Stimulated activated CD4-positive, alpha-beta T cell treated with anti-CD3 and anti-CD28 coated beads, Interleukin-1b, Interleukin-23, amount 100 ng/mL, for 4 hours (primary cell): ENCODE measurements at places on chromosomes 16 and 17.

GRCh38 chr16:71460941-71461340 is 1.1 kb downstream of the ZNF23 start:
- no peak for DNase-seq

DNA sequence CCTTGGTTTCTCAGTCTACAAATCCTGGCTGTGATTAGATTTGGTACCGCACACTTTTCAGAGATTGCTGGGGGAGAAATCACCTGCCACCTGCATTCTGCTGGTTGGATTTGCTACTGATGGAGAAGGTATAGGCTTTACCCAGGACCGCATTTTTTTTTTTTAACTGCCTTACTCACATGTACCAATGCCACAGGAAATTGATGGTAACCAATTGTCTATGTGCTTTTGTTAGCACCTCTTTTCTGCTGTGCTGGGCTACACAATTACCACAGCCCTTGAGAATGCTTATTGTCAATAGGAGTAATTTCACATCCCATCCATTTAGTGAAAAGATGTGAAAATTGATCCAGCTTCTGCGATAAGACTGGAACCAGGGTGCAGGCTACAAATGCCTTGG is 74.4 kb upstream of the TANC2 start:
- no peak for DNase-seq

- DNase-seq, result no peak
Measured at GRCh38 chr17:282912-283882, 69.4 kb downstream of the RPH3AL start.

GRCh38 chr16:81251871-81252270 is 13.4 kb downstream of the BCO1 start:
- DNase-seq, result no peak

DNA sequence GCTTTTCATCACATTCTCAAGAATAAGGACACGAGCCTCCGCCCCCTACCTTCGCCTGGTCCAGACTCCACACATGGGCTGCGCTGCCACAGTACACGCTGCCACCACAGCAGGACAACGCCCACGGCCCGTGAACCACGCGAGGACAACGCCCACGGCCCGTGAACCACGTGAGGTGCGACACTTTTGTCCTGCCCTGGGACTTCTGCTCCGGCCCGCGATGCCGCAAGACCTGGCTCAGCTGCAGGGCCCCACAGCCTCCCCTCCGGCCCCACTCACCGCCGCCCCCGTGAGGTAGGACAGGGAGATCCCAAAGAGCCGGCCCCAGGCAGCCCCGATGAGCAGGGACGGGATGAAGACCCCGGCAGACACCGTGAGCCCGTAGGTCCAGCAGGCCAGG is 5.9 kb upstream of the CCDC154 start:
- no peak for DNase-seq

- no peak for DNase-seq
Measured at GRCh38 chr16:369866-370436, 387 bp downstream of the MRPL28 start.

DNA sequence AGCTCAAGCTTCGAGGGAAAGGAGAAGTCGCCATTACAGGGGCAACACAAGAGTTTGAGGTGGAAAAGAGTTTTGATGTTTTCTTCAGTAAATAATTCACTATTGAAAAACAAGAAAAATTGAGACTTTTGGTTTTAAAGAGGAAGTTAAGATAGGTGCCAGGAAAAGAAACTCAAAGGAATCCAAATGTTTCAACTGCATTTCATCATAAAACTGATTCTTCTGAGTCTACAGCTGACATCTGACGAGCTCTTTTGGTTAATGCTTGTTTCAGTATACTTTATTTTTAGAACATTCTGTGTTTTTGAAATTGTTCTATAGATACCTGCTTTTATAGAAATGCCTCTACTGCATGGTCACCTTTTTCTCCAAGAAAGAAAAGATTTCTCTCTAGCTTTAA is 54.0 kb downstream of the ERN1 start:
- no peak for DNase-seq

DNA sequence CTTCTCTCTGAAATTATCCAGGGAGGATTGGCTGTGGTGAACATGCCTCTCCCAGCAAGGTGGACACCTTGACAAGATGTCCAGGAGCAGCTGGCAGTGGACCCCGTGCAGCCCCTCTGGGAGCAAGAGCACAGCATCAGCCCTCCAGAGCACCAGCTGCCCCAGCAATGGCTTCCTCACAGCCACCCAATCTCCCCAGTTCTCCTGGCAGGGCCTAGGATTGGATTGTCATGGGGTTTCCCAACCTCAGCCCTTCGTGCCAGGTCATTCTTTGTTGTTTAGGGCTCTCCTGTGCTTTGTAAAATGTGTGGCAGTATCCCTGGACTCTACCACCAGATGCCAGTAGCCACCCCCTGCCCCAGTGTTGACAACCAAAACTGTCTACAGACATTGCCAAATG is 1.8 kb upstream of the KRT36 start:
- no peak for DNase-seq

- DNase-seq, result peak; percentile 57
Measured at GRCh38 chr16:70523743-70524398, at the start of gene SF3B3. SF3B3 (plus strand) TSS chr16:70523816; CDS start chr16:70526657, 2,841 bp downstream.

GRCh38 chr17:79473876-79474440 is 136.9 kb downstream of the RBFOX3 start:
- DNase-seq, result no peak

- DNase-seq, result no peak
Measured at GRCh38 chr17:27989046-27989445, 53.4 kb upstream of the NLK start.

DNA sequence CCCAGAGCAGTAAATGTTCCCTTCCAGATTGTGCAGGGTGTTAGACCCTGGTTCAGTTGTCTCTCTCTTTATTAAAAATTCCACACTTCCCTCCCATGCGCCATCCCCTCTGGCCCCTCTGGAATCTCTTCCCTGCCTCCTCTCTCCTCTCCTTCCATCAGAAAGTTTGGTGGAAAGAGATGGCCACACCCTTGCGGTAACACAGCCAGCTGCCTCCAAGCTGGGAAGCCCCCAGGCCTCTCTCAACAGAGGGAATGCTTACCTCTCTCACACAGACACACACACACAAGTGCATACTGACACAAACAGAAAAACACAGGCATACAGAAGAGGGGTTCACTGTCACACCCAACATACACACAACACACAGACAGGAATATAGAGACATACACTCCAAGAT is 220.5 kb downstream of the C16orf78 start:
- no peak for DNase-seq

DNA sequence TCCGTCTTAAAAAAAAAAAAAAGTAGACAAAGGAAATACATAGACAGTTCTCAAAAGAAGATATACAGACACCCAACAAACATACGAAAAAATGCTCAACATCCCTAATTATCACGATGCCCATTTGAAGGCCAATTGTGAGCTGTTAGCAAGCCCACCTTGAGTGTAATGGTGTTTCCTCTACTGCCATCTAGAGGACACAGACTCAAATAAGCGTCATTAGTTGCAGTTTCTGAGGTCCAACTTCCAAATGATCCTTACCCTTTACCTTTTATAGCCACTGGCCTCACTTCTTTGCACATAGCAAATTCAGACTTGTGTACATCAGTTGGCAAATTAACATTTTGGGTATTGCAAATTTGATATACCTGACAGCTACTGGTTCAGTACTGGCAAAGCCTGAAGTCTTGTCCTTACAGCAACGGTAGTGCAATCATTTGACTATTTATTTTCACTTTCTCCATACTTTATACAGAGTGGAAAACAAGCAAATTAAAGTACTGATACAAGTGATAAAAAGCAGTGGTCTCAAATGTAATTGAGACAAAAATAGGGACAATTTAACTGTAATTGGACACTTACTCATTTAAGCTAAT is 536.3 kb upstream of the EEF2KMT start:
- DNase-seq, result no peak

- no peak for DNase-seq
Measured at GRCh38 chr16:56551796-56552738, 12.8 kb upstream of the MT4 start.

GRCh38 chr17:73971127-73971526 is 232.4 kb upstream of the RPL38 start:
- no peak for DNase-seq

- DNase-seq, result no peak
Measured at GRCh38 chr17:29169806-29170591, 10.2 kb downstream of the MYO18A start.

GRCh38 chr17:79933863-79934652 is 94.8 kb upstream of the CBX4 start:
- DNase-seq, result no peak

DNA sequence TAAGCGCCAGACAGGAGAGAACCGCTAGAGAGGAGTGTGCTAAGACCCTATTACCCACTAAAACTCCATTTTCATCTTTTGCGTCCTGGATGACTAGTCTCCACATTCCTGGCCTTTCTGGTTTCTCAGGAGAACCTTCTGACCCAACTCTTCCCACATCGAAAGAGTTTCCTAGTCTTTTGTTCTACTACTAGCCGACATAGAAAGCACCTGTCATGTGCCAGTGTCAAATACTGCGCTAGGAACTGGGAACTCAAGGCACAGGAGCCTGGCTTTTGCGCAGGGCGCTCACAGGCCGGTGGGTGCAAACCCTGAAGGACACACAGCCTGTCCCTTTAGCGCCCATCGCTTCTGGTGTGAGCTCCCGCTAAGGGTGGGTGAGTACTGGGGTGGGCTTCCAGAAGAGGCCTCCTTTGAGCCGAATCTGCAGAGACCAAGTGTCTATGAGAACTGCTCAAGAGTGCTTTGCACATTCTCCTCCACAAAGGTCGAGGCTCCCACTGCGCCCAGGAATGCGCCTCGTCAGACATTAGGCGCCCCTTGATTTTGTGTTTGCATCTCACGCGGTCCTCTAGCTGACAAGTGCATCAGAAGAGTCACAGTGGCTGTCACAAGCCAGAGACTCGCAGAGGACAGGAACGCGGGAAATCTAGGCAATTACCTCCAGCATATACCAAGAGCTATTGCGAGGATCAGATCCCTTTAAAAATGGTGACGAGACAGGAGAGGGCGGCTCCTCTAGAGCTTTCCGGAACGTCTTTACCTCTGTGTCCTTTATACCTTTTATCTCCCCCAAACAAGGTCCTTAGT is 2.0 kb upstream of the PSMB3 start:
- no peak for DNase-seq

GRCh38 chr17:8126491-8127066 is 2.7 kb upstream of the HES7 start:
- no peak for DNase-seq

DNA sequence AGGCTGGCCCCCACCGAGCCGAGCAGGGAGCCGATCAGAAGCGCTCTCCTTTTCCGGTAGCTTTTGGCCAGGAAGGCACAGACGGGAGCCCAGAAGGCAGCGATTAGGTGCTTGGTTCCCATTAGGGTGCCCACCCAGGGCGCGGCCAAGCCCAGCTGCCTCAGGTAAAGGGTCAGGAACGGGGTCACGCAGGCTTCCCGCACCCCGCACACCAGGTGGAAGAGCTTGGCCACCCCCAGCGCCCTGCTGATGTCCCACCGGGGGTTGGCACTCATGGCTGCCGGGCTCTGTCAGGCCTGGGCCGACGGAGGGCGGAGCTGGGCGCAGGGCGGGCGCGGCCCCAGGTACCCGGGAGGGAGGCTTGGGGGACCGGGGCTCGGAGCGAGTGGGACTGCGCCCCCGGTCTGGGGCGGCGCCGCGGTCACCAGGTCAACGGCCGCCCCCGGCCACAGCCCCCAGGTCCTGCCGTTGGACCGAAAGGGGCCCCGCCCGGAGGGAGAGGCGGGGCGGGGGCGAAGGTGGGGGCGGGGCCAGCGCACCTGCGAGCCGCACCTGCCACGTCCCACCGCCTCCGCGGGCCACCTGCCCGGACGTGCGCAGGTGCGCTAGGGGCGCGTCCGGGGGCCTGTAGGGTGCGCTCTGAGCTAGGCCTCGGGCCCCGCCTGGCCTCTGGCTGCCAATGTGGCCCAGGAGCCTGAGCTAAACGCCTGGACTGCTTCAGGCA is at the start of gene MFSD6L:
MFSD6L (minus strand) TSS at position 520 of the 724 bp plus-strand sequence; CDS start at position 275, 245 bp downstream.
- no peak for DNase-seq

DNA sequence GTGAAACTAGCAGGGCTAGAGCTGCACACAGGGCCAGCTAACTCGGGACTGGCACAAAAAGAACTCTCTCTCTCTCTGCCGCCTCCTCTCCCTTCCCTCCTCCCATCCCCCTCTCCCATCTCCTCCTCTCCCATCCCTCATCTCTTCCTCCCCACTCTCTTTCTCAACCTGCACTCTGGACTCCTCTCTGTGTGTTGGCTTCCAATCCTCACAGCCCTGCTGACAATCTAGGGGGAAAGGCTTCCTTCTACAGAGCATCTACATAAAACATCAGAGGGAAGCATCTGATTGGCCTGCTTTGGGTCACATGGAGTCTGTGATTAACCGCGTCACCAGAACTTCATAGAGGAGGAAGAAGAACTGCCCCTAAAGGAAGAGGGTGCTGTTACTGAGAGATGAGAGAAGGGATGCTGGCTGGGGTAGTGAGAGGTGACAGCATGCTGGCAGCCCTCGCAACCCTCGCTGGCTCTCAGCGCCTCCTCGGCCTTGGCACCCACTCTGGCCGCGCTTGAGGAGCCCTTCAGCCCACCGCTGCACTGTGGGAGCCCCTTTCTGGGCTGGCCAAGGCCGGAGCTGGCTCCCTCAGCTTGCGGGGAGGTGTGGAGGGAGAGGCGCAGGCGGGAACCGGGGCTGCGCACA is 12.8 kb upstream of the ZFP90 start:
- no peak for DNase-seq

- no peak for DNase-seq
Measured at GRCh38 chr17:73733517-73733916, 89.3 kb upstream of the SDK2 start.
